Activated T-helper 1 cell treated with anti-CD3 and anti-CD28 coated beads, Interleukin-2, amount 50 U/mL, for 16 hours (primary cell): ENCODE measurements at places on chromosomes 11 and 22.

- no peak for DNase-seq
Measured at GRCh38 chr11:96185220-96185768, 157.7 kb downstream of the MAML2 start.

GRCh38 chr11:84675396-84676025, 951.6 kb downstream of the DLG2 start:
- no peak for DNase-seq

DNA sequence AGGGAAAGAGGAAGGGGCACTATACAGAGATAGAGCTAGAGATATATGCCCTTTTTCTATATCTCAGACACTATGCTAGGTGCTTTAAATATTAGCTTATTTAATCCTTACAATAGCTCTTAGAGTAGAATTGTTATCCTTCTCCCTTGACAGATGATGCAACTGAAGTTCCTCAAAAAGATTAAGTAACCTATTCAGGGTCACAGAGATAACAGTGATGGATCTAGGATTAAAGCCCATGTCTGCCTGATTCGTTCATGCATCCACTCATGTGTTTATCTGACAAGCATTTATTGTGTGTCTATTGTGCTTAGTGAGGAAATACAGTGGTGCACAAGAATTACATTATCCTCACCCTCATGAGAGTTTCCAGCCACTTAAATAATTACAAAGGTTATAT, 8.7 kb downstream of the CCDC83 start:
- DNase-seq: no peak

DNA sequence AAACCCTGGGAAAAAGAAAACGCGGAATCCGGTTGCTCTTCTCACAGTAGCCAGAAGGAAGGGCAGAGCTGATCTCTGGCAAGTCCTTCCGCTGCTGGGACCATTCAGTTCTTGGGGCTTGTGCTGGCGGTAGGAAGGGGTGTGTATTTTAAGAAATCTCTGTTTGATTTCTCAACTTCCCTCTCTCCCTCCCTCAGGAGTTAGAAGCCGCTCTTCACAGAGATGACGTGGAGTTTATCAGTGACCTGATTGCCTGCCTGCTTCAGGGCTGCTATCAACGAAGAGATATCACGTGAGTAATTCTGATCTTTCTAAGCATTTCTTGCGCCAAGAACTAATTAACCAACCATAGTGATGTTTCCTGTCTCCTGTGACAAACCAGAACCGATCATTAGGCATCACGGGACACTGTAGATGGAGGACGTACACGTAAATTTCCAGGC, 85.9 kb upstream of the SLC25A18 start:
- no peak for DNase-seq

DNA sequence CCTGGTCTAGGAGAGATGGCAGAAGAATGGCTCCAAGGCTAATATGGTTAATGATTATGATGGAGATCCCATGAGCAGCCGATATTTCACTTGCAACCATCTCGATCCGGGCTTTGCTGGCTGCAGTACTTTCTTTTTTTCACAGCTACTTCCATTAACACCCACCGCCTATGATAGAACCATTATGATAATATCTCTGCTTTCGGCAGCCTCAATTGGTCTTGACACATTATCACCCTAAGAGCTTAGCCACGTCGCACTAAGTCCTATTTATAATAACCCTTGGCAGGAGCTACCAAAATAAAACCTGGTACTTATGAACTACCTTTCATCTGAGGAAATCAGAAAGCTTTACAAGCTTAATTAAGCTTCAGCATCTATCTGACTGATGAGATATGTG, 7.6 kb upstream of the FJX1 start:
- no peak for DNase-seq

DNA sequence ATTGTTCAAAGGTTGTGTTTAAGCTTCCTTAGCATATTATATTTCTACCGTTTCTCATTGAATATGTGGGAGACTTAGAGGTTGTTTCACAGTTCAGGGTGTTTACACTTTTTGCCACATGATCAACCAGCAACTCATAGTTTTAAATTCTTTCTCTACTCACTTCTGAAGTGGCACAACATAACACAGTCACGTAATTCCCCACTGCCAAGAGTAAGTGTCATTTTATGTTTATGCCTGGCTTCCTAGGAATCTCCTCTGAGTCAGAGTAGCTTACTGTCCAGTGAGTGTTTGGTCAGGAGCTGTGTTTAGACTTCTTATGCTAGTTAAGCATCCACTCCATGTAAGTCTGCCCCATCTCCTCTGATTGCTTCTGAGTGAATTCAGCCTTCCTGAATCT, 520.8 kb upstream of the KIRREL3 start:
- DNase-seq: no peak

DNA sequence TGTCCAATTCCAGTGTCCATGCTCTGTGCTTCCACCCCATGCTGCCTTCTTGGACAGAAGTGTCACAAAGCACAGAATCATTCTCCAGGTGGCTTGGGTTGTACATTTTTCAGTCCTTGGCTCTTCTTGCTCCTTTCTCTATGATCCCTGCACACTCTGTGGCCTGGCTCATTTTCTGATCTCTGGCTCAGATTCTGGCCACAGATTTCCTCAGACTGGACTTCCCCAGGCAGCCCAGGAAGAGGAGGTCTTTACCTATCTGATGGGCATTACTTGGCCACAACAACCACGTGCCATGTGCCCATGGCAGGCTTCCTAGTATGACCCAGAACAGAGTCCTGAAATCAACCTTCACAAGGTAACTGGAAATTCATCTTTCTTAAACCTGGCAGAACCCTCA, 27.2 kb downstream of the SYTL2 start:
- no peak for DNase-seq

DNA sequence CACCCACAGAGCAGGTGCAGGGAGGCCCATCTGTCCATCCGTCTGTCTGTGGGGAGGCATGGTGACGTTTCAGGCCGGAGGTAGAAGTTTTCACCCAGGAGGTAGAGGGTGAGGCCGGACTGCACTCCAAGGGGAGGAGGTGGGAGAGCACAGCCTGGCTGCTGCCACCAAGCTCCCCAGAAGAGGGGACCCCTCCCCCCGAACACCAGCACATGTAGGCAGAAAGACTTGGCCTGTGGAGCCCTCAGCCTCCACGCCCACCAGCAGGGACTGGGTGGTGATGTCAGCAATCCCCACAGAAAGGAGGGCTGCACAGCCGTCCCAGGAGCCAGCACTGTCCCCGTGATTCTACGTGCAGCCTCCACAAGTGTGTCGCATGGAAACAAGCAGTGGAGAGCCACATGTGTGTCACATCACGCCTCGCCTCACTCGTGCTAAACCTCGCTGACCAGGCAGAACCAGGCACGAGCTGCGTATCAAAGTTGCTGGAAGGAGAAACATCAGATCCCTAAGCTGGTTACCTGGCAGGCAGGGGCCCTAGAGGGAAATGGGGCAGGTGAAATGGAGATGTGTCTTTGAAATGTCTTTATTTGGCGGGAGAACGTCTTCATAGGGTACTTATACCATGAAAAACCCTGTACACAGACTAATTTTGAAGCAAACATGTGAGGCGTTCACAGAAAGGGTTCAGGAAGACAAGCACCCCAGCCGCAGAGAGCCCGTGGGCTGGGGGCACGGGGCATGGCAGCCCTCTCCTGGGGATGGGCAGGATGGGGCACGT, 49.1 kb downstream of the CDKN1C start:
- DNase-seq: no peak

DNA sequence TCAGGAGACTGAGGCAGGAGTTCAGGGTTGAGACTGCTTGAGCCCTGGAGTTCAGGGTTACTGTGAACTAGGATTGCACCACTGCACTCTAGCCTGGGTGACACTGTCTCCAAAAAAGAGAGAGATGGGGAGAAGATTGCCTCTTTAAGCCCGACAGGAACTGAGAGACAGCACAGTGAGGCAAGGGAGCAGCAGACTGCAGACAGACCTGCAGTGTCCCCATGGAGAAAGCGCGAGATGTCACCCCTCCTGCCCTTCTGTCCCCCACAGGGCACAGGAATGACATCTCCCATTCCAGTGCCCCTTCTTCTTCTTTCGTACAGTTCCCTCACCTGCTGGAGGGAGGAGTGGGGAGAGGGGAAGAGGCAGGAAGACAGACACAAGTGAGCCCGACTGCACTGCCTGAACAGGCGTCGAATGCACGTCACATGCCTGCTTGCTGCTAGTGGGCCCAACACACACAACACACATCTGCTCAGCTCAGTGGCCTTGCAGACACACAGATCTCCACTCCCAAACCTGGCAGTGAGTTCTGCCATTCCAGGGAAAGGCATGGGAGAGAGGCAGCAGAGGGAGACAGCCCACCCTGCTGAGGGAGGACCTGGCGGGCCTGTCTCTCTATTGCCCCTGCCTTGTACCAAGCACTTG, 167.0 kb downstream of the DSCAML1 start:
- no peak for DNase-seq

- no peak for DNase-seq
Measured at GRCh38 chr11:47461876-47462275, 12.9 kb upstream of the RAPSN start.

DNA sequence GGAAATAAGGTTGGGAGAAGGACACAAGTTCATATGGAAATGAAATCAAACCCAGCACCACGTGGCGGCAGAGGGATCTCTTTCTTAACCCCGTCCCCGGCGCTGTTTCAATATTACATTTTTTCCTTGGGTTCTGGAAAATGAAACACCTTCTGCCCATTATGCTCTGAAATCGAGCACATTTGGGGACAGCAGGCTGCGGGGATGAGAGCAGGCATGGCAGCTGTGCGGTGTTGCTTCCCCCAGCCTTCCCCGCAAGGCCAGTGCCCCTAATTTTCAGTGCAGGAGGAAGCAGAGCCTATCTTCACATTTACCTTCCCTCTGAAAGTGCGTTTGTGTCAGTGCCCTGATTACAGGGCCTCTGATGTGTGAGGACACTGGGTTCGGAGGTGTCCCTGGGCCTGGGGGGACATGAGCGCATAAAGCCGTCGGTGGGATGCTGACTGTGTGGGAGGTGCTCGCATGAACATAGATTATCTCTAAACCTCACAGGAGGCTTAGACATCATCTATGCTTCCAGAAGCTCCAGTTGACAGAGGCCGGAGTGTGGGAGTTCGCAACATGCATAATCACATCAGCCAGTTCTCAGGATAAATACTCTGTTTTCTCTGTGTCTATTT, 921.3 kb downstream of the BRD1 start:
- no peak for DNase-seq

- no peak for DNase-seq
Measured at GRCh38 chr11:36791957-36792356, 193.9 kb upstream of the RAG2 start.

DNA sequence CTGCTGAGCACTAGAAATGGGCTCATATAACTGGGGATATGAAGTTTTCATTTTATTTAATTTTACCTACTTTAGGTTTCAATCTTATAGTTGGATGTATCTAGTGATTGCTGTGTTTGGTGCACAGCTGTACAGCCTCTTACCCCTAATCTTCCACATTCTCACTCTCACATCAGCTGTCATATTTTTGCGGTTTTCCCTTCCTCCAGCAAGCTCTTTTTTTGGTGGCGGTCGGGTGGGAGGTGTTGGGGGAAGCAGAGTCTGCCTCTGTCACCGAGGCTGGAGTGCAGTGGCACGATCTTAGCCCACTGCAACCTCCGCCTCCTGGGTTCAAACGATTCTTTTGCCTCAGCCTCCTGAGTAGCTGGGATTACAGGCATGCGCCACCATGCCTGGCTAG, 445.1 kb upstream of the ISX start:
- DNase-seq: no peak

- DNase-seq: no peak
Measured at GRCh38 chr11:18010121-18010670, 2.7 kb downstream of the SERGEF start.

- no peak for DNase-seq
Measured at GRCh38 chr11:97772705-97773104, 1248.0 kb upstream of the CNTN5 start.

GRCh38 chr11:119800619-119801018, 71.6 kb upstream of the NECTIN1 start:
- no peak for DNase-seq

DNA sequence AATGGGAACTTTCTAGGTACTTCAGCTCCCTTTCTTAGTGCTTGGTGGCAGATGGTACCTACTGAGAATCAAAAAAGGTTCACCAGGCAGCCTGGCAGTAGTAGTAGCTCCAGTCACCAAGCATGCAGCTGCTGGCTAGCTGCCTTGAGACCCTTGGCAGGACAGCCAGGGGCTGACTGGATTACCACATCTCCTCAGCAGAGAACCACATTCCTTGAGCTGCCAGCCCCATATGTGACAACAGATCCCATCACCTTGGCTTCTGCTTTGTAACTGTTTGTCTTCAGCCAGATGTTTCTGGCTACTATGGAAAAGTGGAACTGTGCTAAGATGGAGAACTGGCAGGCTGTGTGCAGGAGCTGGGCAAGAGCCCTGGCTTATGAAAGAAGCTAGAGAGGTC, 39.6 kb upstream of the CHRM4 start:
- DNase-seq: no peak

DNA sequence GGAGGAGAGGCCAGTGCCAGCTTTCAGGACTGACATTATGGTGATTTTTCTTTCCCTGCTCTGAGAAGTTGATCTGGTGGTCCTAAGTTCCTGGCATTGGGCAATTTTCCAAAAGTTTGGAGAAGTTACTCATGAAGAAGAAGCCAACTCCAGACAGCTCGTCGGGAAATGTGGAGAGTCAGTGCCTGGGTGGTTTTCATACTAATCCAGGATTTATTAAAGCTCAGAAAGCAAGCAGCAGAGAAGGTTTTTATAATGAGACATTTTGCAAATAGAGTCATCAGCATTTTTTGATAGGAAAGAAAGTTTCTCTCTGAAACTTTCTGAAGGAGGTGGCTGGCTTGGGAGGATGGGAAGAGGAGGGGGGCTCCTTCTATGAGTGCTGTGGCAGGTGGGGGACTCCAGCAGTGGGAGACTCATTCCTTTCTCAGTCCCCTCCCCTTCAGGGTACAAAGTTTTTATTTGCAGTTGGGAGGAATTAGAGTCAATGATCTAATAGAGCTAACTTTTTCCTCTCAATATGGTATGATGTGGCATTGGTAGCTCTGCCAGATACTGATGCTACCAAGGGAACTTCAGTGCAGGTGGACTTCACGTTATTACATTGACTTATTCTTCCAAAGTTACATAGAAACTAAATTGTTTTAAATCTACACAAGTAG, 55.4 kb downstream of the LIF start:
- DNase-seq: no peak

GRCh38 chr11:83192606-83193245, 786 bp upstream of the ANKRD42 start:
- no peak for DNase-seq

DNA sequence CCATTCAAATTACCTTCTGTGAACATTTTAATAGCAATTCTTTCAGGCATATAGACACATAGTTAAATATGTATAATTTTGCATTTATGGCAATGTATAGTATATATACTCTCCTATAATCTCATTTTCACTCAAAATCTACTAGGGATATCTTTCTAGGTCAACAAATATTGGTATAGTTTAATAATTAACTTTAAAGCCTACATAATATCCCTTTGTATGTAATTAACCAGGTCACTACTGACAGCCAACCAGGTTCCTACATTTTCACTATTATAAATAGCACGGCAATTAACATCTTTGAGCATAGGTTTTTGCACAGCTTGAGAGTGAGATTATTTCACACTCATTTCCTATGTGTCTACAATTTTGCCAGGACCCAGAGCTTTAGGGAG, 15.8 kb downstream of the OR2AG2 start:
- no peak for DNase-seq

GRCh38 chr11:128448200-128448886, 139.0 kb downstream of the ETS1 start:
- DNase-seq: no peak
